Calu3 (cell line): ENCODE measurements at places on chromosomes 1 and 21. TPM values are rescaled to one million over a fixed set of nuclear protein-coding genes. Genes with fewer than 3 reads are reported as not detected.

DNA sequence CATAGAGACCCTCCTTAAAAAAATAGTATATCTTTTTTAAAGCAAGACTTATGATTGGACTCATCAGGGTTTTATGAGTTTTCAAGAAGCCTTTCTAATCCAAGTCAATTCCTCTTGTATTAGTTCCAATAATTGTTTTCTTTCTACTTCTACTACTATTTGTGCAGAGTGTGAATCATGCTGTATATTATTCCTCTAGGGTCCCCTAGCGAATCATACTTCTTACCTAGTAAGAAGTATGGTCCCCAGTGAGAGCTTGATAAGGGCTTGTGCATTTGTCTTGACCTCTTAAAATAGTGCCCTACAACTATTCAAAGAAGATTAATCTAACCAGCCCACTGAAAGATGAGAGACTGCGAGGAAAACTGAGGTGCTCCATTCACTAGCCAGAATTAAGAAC, 715.7 kb upstream of the ZP4 start:
- peaks cover 8% of the 10 kb centered on the region for H3K4me1 ChIP-seq
- no peaks in the 10 kb centered on the region for H3K36me3 ChIP-seq
- H3K27ac ChIP-seq, result no peak overlapping the region

DNA sequence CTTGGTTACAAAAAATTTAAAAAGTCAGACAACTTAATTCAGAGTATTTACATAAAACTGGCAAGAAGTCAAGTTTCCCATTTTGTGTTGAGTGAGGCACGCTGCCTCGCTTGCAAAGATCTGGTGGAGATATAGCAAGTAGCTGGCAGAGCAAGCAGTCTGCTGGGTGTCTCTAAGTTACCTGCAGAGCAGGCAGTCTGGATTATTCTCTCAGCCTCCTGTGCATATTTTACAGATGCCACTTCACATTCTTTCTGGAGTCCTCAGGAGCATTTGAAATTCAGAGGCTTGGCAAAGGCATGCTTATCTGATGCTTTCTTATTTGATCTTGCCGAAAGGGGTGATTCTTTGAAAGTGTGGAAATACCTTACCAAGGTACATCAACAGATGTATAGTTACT, 640.4 kb upstream of the ADGRL4 start:
- no peak overlapping the region for H3K4me3 ChIP-seq
- H3K36me3 ChIP-seq, result no peaks in the 10 kb centered on the region
- no peaks in the 10 kb centered on the region for H3K27me3 ChIP-seq
- DNase-seq, result no peak

- DNase-seq, result no peak
- H3K4me1 ChIP-seq, result peaks cover 33% of the 10 kb centered on the region
- no peak overlapping the region for H3K4me3 ChIP-seq
- no peaks in the 10 kb centered on the region for H3K36me3 ChIP-seq
Measured at GRCh38 chr1:218939095-218939494, 234.6 kb upstream of the LYPLAL1 start.

DNA sequence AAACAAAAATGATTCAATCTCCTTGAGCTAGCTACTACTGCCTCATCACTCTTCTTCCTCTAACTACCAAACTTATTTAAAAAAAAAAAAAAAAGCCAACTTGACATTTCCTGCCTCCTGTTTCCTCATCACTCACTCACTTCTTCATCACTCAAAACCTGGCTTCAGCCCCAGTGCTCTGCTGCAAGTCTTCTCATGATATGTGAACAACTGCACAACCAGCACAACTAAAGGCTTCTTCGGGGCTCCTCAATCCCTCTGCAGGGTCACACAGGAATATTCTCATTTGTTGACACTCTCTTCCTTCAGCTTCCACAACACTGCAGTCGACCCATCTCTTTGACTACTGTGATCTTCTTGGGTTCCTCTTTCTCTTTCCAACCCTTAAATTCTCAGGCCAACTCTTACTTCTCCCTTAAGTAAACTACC, 7.6 kb downstream of the MTF1 start:
- H3K36me3 ChIP-seq, result peaks cover 22% of the 10 kb centered on the region
- H3K27ac ChIP-seq, result no peak overlapping the region
- peaks cover 5% of the 10 kb centered on the region for H3K4me1 ChIP-seq

GRCh38 chr1:218380125-218380977, 35.2 kb downstream of the TGFB2 start:
- peaks cover 82% of the 10 kb centered on the region for H3K4me1 ChIP-seq
- H3K27ac ChIP-seq, result peak overlapping the region; percentile 86
- peak overlapping the region; percentile 57 for H3K4me3 ChIP-seq
- H3K36me3 ChIP-seq, result peaks cover 29% of the 10 kb centered on the region
- DNase-seq, result peak; percentile 76
- no peaks in the 10 kb centered on the region for H3K27me3 ChIP-seq

- no peak overlapping the region for H3K4me3 ChIP-seq
- peaks cover 30% of the 10 kb centered on the region for H3K4me1 ChIP-seq
- no peak overlapping the region for H3K27ac ChIP-seq
- peaks cover 25% of the 10 kb centered on the region for H3K36me3 ChIP-seq
Measured at GRCh38 chr1:94522304-94522703, 19.3 kb downstream of the F3 start.

GRCh38 chr1:36217670-36218069, 6.6 kb upstream of the THRAP3 start:
- peaks cover 23% of the 10 kb centered on the region for H3K4me1 ChIP-seq
- no peak overlapping the region for H3K4me3 ChIP-seq
- H3K36me3 ChIP-seq, result no peaks in the 10 kb centered on the region
- H3K27ac ChIP-seq, result peak overlapping the region; percentile 30

GRCh38 chr1:202214089-202214843, 20.7 kb downstream of the LGR6 start:
- H3K36me3 ChIP-seq, result no peaks in the 10 kb centered on the region
- peak overlapping the region; percentile 55 for H3K4me3 ChIP-seq
- peaks cover 8% of the 10 kb centered on the region for H3K4me1 ChIP-seq
- H3K27ac ChIP-seq, result no peak overlapping the region

GRCh38 chr21:33132054-33132453, 62.1 kb downstream of the OLIG1 start:
- no peaks in the 10 kb centered on the region for H3K4me1 ChIP-seq
- no peak overlapping the region for H3K4me3 ChIP-seq
- DNase-seq, result no peak
- no peak overlapping the region for H3K27ac ChIP-seq

DNA sequence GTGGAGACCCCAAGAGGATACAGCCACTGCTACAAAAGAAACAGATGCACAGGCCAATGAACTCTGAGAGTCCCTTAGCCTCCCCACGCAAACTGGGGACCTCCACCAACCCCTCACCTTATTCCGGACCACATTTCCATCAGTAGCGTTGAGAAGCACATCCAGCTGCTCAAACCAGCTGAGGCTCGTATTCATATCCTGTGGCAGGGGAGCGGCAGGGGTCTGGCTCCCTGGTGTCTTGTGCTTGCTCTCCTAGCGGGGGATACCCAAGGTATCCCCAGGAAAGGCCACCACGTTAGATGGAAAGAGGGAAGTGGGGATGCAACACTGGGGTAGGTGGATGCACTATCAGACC, 481 bp downstream of the CCDC163 start:
- peak overlapping the region; percentile 89 for H3K4me3 ChIP-seq
- peaks cover 28% of the 10 kb centered on the region for H3K36me3 ChIP-seq
- no peaks in the 10 kb centered on the region for H3K27me3 ChIP-seq
- peaks cover 30% of the 10 kb centered on the region for H3K4me1 ChIP-seq

GRCh38 chr1:209643285-209644020, 8.8 kb downstream of the LAMB3 start:
- peaks cover 58% of the 10 kb centered on the region for H3K4me1 ChIP-seq
- H3K4me3 ChIP-seq, result no peak overlapping the region
- H3K27ac ChIP-seq, result peak overlapping the region; percentile 19

GRCh38 chr1:201739492-201740085, 89.4 kb upstream of the IPO9 start:
- no peak overlapping the region for H3K27ac ChIP-seq
- H3K27me3 ChIP-seq, result peaks cover 9% of the 10 kb centered on the region
- H3K4me3 ChIP-seq, result peak overlapping the region; percentile 74
- DNase-seq, result peak; percentile 72

The IQCC gene
- 6.6 and 7.6 TPM in 2 replicates for total RNA-seq

The ARHGAP29 gene
- 57.9 and 62.6 TPM in 2 replicates for total RNA-seq

The TAL1 gene
- not detected in 2 replicates for total RNA-seq
